Regular cardiac myocyte (primary cell): ENCODE measurements at places on chromosomes 16 and 17. TPM values are rescaled to one million over a fixed set of nuclear protein-coding genes. Genes with fewer than 3 reads are reported as not detected.

DPEP3 gene
- total RNA-seq: not detected in 2 replicates

GRB7 gene
- under 0.01 TPM in 2 replicates for total RNA-seq

KRTAP3-1 gene
- not detected in 2 replicates for total RNA-seq

RAMP2 gene
- under 0.01 and 0.58 TPM in 2 replicates for total RNA-seq

SCNN1G gene
- not detected in 2 replicates for total RNA-seq

PRDM7 gene
- total RNA-seq: not detected in 2 replicates

ITGB3 gene
- 81.9 and 95.3 TPM in 2 replicates for total RNA-seq

FA2H gene
- not detected in 2 replicates for total RNA-seq

OR4D1 gene
- total RNA-seq: not detected in 2 replicates

MSLN gene
- total RNA-seq: under 0.01 TPM in 1 of 2 replicates, not detected in the other

TNS4 gene
- total RNA-seq: not detected in 2 replicates

TAC4 gene
- not detected in 2 replicates for total RNA-seq

SERPINF2 gene
- 0.19 and 0.28 TPM in 2 replicates for total RNA-seq

ACTG1 gene
- total RNA-seq: 5,189 and 7,714 TPM in 2 replicates

RFNG gene
- total RNA-seq: 21.5 and 35.2 TPM in 2 replicates

KRT33B gene
- under 0.01 TPM in 2 replicates for total RNA-seq

ABCC12 gene
- total RNA-seq: 0.19 and 0.56 TPM in 2 replicates

NPIPB12 gene
- 5.4 and 13.5 TPM in 2 replicates for total RNA-seq

ENPP7 gene
- total RNA-seq: not detected in 2 replicates

MT1B gene
- total RNA-seq: not detected in 2 replicates

KRT26 gene
- not detected in 2 replicates for total RNA-seq

G6PC1 gene
- total RNA-seq: not detected in 2 replicates

HOXB3 gene
- total RNA-seq: 0.85 and 3.5 TPM in 2 replicates

CMTR2 gene
- 27.3 and 28.4 TPM in 2 replicates for total RNA-seq

CYB5B gene
- 56.4 and 79.6 TPM in 2 replicates for total RNA-seq

CARHSP1 gene
- 121 and 124 TPM in 2 replicates for total RNA-seq

ESRP2 gene
- total RNA-seq: under 0.01 and 0.28 TPM in 2 replicates

ARL5C gene
- 0.38 TPM in 1 of 2 replicates, not detected in the other for total RNA-seq

TPSB2 gene
- total RNA-seq: not detected in 2 replicates

VASN gene
- total RNA-seq: 74.2 and 77.5 TPM in 2 replicates

PITPNM3 gene
- total RNA-seq: 0.28 and 0.58 TPM in 2 replicates

MT4 gene
- total RNA-seq: not detected in 2 replicates

SEZ6L2 gene
- total RNA-seq: 3.5 and 10.4 TPM in 2 replicates
